ENCODE measurements at places on chromosomes 1 and 21.

- DNase-seq: no peak
Measured at GRCh38 chr21:45873418-45873817, 108.2 kb upstream of the COL6A1 start.

DNA sequence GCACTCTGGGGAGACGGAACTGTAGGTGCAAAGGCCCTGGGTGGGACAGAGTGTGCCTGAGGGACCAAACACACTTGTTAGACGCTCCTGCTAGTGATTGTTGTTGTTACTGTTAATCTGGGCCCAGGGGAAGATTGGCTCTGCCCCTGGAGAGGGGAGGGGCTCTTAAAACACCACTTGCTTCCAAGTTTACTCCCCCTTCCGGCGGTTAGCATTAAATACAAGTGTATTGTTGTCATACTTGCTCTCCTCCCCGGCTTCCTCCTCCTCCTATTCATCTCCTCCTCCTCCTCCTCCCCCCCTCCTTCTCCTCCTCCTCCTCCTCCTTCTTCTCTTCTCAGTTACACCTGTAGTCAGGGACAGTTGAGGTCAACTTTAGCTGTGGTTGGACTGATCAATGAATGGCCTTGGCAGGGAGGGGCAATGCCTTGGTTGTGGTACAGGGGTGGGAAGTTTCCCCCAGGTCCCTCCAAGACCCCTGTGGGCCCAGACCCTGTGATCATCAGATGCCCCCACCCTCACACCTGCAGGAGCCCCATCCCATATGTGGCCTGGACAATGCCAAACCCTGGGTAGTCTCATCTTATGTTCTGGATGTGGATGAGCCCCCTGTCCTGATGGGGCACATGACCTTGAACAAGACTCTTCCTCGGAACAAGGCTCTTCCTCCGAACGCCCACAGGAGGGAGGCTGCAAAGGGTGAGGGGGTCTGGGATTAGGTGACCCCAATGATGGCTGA is 217.3 kb downstream of the PTPRU start:
- peak; percentile 46 for DNase-seq

DNA sequence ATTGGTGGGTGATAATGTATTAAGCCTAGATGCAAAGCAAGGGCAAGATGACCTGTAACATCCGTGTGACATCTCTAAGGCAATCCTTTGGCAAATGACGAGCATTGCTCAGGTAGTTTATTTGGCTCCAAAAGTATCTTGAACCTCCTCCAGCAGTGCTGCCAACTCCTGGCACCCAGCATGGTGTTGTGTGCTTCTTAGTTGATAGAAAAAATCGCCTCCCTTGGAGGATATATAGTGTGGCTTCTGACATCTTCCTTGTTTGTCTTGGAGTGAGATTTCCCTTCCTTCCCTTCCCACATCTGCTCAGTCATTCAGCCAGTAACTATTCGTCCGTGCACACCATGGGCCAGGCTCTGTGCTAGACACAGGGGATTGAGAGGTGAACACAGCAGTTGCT is 121.8 kb downstream of the TOMM20 start:
- DNase-seq: no peak

DNA sequence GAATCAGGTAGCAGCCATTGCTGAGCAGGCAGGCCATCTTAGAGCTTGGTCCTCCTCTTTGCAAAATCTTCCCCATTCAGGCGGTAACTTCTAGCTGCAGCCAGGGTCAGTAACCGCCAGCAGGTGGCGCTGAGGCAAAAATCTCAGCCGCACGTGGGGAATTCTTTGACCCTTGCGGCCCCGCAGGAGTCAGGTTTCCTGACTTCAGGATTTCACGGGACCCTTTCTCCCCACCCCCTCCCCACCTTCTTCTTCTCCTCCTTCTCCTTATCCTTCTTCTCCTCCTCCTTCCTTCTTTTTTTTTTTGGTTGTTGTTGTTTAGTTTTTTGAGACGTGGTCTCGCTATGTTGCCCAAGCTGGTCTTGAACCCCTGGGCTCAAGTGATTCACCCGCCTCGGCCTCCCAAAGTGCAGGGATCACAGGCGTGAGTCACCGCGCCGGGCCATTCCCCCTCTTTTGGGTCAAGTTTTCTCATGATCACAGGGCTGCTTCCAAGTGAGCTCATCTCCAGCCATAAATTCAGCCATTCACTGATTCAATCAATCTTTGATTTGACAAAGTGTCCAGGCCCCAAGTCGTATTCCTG is 33.4 kb upstream of the TENT5B start:
- peak; percentile 54 for DNase-seq

- DNase-seq: no peak
Measured at GRCh38 chr1:6056572-6056948, 10.9 kb downstream of the KCNAB2 start.

GRCh38 chr1:210978316-210978973 is 155.5 kb downstream of the KCNH1 start:
- DNase-seq: no peak

GRCh38 chr1:119948342-119949214 is 52.3 kb upstream of the ADAM30 start:
- DNase-seq: peak; percentile 80

- DNase-seq: no peak
Measured at GRCh38 chr1:231770506-231771175, 144.1 kb downstream of the DISC1 start.

DNA sequence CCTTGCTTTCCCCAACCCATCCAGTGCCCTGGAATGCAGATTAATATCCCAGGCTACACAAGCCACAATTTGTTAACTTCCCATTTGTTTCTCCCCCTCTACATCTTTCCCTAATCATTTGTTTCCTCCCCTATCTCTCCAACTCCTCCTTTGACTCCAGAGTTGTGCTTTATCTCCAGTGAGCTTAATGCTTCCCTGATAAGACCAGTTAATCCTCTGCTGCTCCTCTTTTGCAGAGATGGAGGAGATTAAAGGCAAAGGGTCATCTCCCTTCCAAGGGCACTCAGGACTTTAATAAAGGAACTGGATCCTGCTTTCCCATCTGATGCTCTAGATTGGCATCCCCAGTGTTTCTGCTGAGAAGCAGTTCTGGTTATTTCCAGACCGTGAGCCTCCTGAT is 7.1 kb downstream of the FAM78B start:
- no peak for DNase-seq

- no peak for DNase-seq
Measured at GRCh38 chr1:212221801-212222200, 63.4 kb upstream of the PPP2R5A start.

GRCh38 chr1:234672349-234673135 is 62.6 kb upstream of the IRF2BP2 start:
- DNase-seq: no peak

DNA sequence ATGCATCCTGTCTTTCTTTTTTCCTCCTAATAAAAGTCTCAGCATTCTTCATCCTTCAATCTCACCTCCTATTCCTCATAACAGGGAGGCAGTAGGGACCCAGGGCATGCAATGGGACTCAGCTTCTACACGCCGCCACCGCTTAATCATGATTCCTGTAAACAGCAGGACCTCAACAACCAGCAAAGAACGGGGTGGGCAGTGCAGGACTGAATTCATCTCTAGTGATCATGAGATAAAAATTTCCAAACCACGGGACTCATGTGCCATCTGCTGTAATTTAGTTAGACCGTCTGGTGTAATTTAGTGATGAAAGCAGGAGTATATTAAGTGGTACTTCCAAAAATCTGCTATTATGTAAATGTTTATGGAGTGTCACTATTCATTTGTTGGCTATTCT is 5.4 kb downstream of the PRAMEF12 start:
- DNase-seq: no peak

DNA sequence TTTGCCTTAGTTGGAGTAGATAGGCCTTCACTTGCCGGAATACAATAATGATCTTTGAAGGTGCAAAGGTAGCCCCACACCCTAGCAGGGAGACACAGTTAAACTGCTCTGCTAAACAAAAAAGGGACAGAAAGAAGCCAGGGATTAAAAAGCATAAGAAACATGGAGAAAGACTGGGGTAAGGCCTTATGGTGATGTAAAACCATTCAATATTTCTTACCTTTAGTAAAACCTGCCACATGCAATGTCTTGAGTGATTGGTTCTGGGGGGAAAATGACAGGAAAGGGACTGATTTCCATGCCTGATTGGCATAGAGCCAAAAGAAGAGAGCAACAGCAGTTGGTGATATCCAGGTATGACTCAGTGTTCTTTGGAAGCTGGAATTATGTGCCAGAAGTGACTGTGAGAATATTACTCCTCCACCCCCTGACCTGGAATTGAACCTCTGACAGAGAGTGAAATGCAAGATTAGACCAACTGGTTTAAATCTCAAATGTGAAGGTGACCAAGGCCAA is 8.1 kb downstream of the DNASE2B start:
- peak; percentile 27 for DNase-seq

DNA sequence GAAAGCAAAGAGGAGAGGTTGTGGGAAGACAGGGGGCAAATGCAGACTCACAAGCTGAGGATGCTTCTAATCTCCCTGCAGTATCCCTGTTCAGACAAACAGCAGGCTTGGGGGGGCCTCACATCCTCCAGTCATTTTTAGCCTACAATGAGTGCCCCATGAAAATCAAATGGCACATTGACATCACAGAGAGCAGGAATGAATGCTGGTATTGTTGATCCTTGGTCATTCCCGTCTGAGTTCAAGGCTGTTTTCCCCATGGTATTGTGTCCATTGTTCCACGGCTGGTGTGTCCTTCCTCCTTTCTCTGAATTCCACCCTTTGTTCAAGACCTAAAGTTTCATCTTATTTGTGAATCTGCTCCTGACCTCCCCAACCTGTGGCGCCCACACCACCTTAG is 545.6 kb downstream of the AJAP1 start:
- no peak for DNase-seq

DNA sequence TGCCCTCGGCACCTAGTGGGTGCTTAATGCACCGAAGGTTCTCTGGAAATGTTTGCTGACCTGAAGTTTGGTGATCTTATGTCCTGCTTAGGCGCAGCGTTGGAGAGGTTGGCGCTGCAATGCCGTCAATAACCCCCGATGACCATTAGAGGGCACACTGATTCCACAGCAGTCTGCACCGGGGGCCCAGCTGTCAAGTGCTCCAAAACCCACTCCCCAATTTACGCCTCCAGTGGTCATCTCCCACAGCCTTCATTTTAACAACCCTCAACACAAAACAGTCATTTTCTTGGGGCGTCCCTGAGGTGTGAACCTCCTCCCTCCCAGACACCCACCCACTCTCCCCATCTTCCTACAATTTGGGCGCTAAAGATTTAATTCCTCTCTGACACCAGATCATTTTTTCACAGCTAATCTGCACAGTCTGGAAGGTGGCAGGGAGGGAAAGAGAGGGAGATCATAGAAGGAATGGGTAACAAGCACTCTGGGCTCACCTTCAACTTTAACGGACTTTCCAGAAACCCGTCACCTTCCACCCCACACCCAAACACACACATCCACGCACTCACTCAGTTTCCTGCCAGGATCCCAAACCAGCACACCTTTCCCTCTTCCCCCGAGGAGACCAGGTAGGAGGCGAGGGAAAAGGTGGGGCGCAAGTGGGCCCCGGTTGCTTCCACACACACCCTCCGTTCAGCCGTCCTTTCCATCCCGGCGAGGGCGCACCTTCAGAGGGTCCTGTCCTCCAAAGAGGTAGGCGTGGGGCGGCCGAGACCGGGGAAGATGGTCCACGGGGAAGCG is 570 bp upstream of the NPR1 start:
- DNase-seq: peak; percentile 25

- no peak for DNase-seq
Measured at GRCh38 chr1:112701227-112702066, 5.5 kb downstream of the RHOC start.

DNA sequence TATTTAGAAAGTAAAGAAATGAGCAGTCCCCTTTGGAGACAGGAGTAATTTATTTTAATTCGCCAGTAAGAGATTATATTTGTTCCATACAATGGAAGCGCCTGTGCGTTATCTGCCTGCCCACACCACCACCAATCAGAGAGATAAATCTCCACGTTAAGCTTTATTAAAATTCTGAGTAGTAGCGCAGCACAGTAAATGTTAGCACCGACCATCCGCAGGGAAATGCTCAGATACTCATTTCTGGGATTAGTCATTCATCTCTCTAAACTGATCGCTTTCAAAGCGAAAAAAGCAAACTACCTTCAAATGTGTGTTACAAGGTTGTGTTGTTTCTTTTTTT is 1.2 kb downstream of the ETS2 start:
- no peak for DNase-seq

DNA sequence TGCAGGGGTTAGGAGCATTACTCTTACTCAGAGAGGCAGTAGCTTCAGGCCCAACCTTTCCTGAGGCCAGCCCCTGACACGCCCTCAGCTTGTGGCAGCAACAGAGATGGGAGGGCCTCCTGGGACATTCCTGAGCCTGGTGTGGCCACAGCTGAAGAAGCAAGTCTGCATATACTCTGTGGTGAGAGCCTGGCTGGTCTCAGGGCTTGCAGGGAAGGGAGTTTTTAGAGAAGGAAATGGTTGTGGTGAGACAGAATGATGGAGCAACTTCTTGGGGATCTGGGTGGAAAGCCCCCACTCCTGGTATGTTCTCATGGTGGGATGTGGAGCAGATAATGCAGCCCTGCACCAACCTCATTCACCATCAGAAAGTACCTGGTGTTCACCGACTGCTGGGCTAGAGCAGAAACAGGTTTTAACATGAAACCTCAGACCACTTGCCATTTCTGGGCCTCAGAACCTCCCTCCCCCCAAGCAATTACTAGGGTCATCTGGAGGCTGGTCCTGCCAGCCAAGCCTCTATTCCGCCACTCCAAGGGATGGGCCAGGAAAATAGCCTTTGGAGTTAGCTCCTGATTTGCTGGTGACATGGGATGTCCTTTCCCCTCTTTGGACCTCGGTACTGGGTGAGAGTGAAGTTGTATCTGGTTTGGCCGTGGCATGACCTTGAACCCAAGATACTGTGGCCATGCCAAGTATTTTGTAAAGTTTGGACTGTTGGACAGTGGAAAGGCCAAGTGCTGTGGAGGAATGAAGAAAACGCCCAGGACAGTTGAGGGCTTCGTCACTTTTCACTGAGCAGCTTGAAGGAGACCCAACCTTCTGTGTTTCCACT is 28.1 kb upstream of the RNF19B start:
- peak; percentile 94 for DNase-seq

DNA sequence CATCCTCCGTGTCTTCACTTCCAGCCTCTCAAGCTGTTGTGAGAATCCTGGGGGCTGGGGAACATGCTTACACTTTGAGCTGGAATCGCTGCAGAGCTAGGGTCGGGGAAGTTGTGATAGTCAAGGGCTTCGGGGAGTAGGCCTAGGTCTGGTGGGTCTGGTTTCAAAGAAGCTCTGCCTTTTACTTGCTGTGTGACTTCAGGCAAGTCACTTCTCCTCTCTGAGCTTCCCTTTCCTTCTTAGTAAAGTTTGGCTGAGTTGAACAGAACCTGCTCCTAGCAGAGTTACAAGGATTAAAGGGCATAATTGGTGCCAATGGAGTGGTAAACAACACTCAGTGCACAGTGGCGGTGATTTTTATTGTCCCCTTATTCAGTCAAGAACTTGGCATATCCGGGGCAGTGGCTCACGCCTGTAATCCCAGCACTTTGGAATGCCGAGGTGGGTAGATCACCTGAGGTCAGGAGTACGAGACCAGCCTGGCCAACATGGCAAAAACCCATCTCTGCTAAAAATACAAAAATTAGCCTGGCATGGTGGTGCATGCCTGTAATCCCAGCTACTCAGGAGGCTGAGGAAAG is 25.7 kb downstream of the ARHGEF19 start:
- DNase-seq: no peak

- DNase-seq: no peak
Measured at GRCh38 chr1:208237241-208237640, 6.9 kb downstream of the PLXNA2 start.
